ENCODE measurements at places on chromosomes 4 and X.
A peak's percentile ranks its signal among the peaks of the same experiment; 100 is the strongest.

DNA sequence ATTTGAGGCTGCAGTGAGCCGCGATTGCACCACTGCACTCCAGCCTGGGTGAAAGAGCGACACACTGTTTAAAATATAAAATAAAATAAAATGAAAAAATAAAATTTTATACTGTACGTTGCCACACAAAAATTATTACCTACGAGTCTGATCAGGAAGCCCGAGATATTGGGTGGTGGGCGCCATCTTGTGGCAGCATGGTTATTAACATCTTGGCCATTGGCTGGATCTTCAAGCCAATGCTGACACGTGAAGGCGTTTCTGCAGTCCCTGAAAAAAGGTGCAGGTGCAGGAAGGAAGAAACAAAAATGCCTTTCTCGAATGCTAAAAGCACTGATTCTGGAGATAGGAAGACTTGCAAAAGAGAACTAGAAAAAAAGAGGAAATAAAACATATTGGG, 4.9 kb upstream of the TLR8 start:
- peak; percentile 66 for DNase-seq

GRCh38 chr4:47862297-47862696, 24.4 kb upstream of the CORIN start:
- DNase-seq, result no peak

DNA sequence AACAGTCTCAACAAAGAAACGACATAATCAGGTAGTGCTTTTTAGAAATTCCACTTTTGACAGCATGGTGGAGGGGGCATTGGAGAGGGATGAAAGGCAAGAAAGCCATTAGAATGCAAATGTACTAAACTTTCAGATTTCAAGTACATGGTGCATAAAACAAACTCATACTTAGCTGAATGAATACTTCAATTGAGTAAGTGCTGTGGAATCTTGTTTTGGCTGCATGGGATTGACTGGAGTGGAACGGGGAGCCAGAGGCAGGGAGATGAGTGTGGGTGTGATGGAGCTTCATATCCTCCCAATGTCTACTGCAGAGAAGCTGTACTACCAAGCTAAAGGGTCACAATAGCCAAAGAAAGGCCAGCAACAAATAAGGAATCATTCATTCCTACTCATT, 52.4 kb downstream of the USP46 start:
- no peak for DNase-seq

- no peak for DNase-seq
Measured at GRCh38 chrX:153494541-153495361, at the start of gene BGN. Gene BGN, plus strand, starts transcription at chrX:153494980. Its CDS starts 9,652 bp downstream, at chrX:153504632.

- DNase-seq, result no peak
Measured at GRCh38 chr4:34851411-34851810, 1392.9 kb downstream of the ARAP2 start.

DNA sequence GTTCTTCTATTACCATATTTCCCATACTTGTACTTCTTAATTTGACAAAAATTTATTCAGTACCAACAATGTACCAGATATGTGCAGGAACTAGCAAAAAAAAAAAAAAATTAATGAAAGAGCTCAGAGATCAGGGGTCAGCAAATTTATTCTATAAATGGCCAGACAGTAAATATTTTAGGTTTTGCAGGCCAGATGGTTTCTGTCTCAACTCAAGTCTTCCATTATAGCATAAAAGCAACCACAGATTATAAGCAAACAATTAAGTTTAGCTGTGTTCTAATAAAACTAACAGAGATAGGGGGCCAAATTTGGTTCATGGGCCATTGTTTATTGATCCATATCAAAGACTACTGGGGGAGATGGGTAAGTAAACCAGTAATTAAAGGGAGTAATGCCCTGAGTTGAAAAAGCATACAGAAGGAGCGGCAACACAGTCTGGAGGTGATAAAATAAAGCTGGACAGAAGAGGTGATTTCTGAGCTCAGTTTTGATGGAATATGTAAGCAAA, 19.3 kb downstream of the NEK1 start:
- no peak for DNase-seq

- no peak for DNase-seq
Measured at GRCh38 chr4:56698329-56698728, 17.2 kb upstream of the HOPX start.

DNA sequence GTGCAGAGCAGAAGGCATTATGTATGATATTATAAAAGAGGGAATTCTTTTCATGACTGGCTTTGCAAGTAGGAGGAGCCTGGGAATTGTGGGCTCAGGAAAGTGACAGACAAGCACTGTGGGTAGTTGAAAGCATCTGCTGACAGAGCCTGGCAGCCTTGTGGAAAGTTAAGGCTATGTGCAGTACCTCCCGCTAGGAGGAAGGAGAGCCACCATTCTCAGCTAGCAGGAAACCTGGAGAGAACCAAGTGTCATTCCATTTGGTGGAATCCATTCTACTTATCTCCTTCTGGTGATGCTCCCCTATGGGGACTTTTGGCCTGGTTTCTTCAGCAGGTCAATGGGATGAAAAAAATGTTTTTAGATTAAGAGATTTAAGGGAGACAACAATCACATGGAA, 81.8 kb downstream of the ASB9 start:
- DNase-seq, result no peak

DNA sequence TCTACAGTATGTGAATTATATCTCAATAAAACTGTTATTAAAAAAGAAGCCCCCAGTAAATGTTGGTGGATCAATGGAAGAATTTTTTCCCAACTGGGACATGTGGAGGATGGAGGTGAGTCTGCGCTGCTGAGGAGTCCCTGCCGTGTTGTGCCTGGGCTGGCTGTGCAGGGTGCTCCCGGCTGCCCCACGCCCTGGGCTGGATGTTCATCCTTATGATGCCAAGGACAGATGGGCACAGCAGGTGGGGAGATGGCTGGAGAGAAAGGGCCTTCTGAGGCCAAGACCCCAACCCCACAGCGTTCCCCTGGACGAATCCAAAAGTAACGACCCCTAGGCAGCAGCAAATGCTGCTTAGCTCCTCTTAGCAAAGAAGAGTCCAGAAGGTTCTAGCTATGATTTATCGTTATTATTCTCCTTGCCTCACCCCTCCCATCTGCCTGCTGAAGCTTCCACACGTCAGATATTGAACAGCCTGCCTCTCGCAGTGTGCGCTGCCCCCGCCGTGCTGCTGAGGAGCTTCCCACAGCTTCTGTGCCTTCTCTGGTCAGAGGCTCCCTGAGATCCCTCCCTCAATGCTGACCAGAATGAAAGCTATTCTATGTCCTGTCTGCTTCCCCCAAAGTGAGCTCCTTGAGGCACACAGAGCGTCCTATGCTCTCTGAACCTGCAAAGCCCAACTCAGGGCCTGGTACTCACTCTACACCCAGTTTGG, 26.5 kb downstream of the HMX1 start:
- no peak for DNase-seq

DNA sequence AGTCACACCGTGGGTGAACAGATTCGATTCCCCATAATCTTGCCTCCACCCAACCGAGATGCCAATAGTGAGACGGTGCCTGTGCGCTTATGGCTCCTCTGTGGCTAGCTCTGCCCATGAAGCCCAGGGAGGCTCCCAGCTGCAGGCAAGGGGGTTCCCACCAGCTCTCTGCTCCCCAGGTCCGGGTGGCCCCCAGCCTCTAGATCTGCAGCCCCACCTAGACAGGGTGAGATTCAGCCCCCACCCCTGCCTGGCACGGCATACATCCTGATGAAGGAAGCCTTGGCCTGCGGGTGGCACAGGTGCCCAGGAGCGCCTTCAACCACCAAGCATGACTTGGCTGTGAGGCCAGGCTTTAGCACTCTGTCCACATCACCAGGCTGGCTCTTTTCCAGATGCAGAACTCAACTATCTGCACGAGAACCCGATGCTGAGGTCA, 40.6 kb downstream of the WDR1 start:
- no peak for DNase-seq

- DNase-seq, result no peak
Measured at GRCh38 chr4:17557880-17558279, 19.1 kb upstream of the LAP3 start.

DNA sequence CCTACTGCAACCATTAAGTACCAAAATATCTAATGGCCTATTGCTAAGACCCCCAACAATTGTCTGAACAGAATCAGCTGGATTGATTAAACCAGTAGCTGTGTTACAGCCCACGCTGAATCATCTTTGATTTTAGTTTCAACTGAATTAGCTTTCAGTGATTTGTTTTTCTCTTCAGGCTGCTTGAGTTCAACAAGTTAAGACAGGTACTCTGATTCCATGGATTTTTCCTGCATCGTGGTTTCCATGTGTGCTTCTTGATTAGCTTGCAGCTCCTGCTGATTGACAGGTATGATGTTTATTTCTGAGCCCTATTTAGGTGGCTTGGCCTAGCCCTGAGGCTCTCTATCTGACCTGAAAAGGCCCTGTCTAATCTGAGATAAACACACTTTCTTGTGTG, 91.3 kb downstream of the GUCY2F start:
- DNase-seq, result no peak

DNA sequence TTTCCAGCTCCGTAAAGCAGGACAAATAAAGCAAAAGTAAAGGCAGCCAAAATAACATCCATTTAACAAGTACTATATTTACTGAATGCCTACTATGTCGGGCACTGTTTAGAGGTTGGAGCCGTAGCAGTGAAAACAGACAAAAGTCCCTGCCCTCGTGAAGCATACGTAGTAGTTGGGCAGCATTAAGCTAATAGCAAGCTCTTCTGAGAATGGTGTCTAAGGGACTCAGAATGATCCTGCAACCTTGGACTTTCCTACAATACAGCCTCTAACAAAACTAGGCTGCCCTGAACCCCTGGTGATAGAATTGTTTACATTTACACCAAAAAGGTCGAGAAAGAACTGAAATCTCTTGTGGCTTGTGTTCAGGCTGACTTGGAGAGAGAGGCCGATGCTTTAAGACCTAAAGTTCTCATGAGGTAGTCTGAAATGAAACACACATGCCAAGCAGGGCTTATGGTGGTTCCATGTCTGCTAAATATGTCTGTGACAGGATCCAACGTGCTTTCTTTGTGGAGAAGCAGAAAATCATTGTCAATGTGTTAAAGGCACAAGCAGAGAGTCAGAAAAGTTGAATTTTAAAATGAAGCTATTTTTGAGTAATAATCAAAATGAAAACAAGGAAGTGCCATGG, 898 bp upstream of the PDGFC start:
- DNase-seq, result no peak

DNA sequence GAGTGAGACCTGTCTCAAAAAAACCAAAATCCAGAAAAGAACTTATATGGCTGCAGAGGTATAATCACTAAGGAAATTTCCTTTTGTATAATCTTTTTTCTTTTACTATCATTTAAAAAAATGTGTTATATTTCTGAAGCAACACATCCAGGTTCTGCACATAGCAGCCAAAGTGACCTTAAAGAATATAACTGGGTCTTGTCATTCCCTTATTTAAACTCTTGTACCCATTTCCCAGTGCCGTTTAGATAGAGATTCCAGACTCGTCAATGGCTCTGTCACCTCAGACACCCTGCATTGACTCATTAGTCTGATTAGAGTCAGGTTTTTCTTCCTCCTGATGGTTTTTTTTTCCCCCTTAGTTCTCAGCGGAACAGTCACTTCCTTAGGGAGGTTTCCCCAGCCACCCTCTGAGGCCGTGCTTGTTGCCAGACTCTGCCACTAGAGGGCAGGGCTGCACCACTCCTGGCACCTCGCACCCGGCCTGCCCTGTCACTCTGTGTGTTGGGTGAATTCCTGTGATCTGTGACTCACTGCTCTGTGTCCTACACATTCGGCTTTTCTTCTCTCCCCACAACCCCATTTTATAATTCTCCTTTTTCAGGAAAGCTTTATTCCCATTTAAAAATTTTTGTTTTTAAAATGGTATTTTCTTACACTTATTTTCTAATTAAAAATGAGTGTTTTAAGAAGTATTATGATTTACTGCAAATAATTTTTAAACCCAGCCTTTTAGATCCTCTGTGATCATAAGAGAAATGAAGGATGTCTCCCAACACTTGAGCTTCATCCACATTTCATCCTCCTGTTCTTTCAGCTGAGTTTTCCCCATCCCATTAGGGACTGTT, 32.1 kb downstream of the HTT start:
- DNase-seq, result peak; percentile 89

- no peak for DNase-seq
Measured at GRCh38 chr4:153232768-153233167, 28.5 kb downstream of the TRIM2 start.

DNA sequence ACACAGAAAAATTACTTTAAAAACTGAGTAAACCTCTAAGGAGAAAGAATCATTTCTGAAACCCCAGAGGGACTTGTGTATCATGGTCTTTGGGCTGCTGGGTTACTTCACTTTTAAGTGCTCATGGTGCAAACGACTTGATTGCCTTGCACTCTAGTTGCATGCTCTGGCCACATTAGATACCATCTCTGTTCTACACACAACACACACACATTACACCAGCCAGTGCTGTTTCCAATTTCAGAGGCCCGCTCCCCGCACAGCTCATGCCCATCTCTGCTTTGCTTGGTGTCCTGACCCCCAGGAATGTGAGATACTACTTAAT, 2.1 kb downstream of the PPP3CA start:
- peak; percentile 85 for DNase-seq

DNA sequence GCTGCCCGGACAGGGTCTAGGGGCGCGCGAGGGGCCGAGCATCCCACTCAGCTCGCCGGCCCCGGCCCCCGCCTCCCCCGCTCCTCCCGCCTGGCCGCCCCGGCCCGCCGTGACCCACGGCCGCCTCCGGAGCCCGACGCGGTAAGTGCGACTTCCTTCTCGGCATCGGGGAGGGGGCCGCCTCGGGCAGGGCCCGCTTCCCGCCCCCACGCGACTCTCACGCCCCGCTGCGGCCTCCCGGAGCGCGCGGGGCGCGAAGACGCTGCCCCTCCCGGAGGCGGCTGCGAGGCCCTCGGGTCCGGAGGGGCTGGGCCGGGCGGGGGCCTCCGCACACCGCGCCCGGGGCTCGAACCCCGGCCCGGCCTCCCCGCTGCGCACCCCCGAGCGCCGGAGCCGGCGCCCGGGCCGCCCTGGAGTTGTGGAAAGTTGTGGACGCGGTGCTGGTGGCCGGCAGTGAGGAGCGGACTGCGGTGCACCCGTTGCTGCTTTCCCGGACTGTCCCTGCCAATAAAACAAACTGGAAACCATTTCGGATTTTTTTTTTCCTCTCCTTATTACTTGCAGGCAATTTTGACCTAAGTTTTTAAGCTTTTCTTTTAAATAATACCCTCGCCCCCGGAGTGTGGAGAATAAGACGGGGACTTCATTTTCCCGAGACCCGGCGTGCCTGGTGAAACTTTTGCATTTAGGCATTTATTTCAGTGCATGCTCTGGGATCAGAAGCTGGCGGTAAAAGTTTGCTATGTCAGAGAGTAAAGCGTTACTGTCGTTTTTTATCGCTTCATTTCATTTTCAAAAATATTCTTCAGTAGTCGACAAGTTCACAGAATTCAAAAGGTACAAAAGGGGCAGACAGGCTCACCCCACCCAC, 13.0 kb upstream of the TMEM156 start:
- peak; percentile 80 for DNase-seq

GRCh38 chr4:183503497-183504063, 1.3 kb upstream of the ING2 start:
- DNase-seq, result no peak

GRCh38 chr4:77014256-77014655, 61.5 kb downstream of the CCNI start:
- DNase-seq, result no peak

GRCh38 chr4:124710015-124710741, 2.4 kb downstream of the ANKRD50 start:
- DNase-seq, result peak; percentile 6

All from NB4 (cell line).